ENCODE measurements at places on chromosomes 7 and 10.

GRCh38 chr10:116184512-116184794 lies 88.6 kb downstream of the GFRA1 start:
- DNase-seq, result no peak

DNA sequence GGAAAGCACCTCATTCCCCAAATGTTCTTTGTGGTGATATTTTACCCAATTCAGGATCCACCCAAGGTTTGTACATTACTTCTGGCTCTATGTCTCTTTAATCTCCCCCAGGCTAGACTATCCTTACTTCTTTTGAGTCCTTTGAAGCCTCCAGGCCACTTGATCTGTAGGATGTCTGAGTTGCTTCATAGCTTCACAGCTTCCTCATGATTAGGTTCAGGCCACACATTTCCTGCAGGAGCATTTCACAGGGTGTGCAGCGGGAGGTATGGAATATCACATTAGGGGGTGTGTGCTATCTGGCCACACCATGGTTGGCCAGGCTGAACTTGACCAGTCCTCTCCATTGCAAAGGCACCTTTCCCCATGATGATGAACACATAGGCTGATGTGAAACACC lies 18.7 kb downstream of the TSPAN15 start:
- DNase-seq, result no peak

DNA sequence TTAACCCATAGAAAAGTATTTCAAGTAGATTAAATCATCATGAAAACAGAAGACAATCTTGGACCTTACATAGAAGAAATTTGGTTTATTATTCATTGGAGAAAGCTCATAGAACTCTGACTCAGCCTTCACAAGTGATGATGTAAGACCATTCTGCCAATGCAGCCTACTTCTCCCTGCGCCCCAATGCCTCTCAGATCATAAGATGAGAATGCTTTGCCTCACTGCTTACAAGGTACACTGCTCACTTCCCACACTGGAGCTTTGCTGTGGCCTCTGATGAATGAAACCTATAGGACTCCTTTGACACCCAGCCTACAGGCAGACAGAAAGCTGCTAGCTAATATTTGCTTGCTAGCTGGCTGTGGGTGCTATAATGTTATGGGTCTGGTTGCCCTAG lies 569.4 kb upstream of the STEAP1 start:
- no peak for DNase-seq

GRCh38 chr7:112226701-112227276 lies 20.3 kb downstream of the ZNF277 start:
- DNase-seq, result no peak

DNA sequence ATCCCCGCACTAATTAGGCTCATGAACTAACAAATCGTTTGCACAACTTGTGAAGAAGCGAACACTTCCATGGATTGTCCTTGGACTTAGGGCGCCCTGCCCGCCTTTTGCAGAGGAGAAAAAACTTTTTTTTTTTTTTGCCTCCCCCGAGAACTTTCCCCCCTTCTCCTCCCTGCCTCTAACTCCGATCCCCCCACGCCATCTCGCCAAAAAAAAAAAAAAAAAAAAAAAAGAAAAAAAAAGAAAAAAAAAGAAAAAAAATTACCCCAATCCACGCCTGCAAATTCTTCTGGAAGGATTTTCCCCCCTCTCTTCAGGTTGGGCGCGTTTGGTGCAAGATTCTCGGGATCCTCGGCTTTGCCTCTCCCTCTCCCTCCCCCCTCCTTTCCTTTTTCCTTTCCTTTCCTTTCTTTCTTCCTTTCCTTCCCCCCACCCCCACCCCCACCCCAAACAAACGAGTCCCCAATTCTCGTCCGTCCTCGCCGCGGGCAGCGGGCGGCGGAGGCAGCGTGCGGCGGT lies at the start of gene EMX2:
EMX2 (plus strand) TSS at position 41 of the 519 bp plus-strand sequence. CDS start 522 bp downstream, outside the sequence.
- no peak for DNase-seq

- DNase-seq, result no peak
Measured at GRCh38 chr7:74312418-74313028, 23.3 kb downstream of the CLIP2 start.

DNA sequence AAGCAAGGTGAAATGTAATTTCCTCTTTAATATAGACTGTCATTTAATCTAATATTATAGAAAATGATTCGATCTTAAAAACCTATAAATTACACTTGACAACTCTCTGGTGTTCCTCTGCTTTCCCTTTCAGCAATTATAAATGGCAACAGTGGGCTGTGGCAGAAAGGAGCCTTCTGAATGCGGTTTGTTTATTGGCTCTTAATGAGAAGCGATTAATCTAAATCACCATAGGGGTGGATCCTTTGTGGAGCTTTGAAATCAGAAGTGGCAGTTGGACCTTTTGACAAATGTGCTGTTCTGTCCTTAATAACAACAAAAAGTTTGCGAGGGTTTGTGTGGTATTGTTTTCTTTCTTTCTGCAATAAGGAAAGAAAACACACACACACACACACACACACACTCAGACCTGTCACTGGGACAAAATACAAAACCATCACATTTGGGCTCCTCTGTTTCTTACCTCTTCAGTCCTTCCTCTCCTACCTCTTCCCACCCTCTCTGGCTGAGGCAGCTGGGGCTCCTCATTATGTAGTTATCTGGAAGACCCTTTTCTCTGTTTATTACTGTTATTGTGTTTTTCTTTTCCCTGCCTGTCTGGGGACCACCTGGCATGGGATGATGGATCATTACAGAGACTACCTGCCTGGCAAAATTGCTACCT lies 316.2 kb downstream of the SORCS3 start:
- DNase-seq, result no peak

DNA sequence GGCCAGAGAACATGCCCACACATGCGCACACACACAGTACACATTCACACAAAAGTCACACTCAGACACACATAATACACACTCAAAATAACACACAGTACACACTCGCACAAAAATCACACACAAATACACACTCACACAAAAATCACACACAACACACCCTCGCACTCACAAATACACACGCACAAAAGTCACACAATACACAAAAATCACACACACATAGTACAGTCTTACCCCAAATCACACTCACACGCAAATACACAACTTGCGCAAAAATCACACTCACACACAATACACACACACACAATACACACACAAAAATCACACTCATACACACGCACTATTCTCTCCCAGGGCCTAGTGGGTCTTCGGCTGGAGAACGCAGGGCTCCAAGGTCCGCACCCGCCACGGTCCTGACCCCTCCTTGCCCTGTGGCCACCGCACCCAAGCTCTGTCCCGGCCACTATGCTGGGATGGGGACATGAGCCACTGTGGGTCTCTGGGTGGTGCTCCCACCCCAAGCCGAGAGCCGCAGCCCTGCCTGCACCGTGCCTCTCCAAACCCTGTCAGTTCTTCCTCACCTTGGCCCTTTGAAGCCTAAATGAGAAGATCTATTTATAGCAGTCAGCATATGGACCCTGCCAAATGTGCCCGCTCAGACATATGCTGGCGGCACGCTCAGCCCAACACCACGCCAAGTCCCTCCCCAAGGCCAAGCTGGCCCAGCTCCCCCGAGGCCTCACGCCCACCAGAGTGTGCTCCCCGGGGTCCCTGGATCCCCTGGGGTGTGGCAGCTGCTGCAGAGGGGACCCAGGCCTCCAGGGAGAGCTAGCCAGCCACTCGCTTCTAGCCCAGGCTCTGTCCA lies 55.9 kb downstream of the ELFN1 start:
- no peak for DNase-seq

DNA sequence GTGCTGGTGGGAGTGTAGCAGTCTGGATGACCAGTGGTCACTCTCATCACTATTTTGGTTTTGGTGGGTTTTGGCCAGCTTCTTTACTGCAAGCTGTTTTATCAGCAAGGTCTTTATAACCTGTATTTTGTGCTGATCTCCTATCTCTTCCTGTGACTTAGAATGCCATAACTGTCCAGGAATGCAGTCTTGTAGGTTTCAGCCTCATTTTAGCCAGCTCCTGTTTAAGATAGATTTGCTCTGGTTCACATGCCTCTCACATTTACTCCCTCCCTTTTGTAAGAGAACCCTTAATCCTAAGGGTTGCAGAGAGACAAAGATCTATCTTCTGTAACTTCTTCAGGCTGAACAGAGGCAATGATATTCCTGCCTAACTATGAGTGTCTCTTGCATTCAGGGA lies 51.2 kb upstream of the INHBA start:
- DNase-seq, result no peak
